SJSA1 (cell line): ENCODE measurements at places on chromosomes 7 and 10. TPM values are rescaled to one million over a fixed set of nuclear protein-coding genes. Genes with fewer than 3 reads are reported as not detected.

- 0 out of 2 replicates have a peak, but pooled peaks cover 5% of the 10 kb centered on the region for H3K4me1 ChIP-seq
- H3K27me3 ChIP-seq: no peaks in the 10 kb centered on the region
- DNase-seq: peak; percentile 14
- H3K36me3 ChIP-seq: no peaks in the 10 kb centered on the region
- no peak overlapping the region for H3K27ac ChIP-seq
Measured at GRCh38 chr10:14023673-14024328, 306.9 kb downstream of the FRMD4A start.

GRCh38 chr7:22219036-22219435 is 137.9 kb downstream of the RAPGEF5 start:
- no peak overlapping the region for H3K27ac ChIP-seq
- no peak overlapping the region for H3K4me3 ChIP-seq
- H3K27me3 ChIP-seq: 0 out of 2 replicates have a peak, but pooled peaks cover 3% of the 10 kb centered on the region
- H3K4me1 ChIP-seq: no peaks in the 10 kb centered on the region

DNA sequence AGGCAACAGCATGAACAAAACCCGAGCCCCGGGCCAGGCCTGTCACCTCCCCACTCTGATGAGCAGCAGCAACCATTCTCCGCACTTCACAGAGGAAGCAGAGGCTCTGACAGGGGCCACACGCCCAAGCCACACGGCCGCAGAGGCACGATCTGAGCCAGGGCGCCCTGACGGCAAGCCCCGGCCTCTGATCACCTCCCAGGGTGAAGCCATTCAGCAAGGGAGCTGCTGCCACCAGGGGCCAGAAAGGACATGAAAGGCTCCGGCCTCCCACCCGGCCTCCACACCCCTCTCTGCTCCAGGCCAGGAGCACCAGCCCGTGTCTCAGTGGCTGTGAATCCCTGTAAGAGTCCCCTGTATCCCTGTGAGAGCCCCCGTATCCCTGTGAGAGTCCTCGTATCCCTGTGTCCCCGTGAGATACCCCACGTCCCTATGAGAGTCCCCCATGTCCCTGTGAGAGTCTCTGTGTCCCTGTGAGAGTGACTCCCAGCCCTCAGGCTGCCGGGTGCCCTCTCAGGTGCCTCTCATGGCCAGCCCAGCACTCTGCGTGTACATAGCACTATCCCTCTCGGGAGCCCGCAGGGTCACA is 187.8 kb downstream of the MAD1L1 start:
- no peaks in the 10 kb centered on the region for H3K4me1 ChIP-seq
- no peaks in the 10 kb centered on the region; the same call in 1 of the 2 replicates for H3K36me3 ChIP-seq
- H3K27ac ChIP-seq: no peak overlapping the region
- no peaks in the 10 kb centered on the region for H3K27me3 ChIP-seq
- no peak overlapping the region for H3K4me3 ChIP-seq
- no peak for DNase-seq

DNA sequence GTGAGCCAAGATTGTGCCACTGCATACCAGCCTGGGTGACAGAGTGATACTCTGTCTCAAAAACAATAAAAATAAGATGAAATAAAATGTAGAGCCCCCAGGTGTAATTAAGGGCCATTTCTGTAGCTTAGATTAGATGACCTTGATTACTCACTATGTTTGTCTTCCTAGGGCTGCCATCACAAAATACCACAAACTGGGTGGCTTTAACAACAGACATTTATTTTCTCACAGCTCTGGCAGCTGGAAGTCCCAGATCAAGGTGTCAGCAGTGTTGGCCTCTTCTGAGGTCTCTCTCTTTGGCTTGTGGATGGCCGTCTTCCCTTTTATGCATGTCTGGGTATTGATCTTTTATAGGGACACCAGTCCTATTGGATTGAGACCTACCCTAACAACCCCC is 6.1 kb downstream of the PTER start:
- H3K27me3 ChIP-seq: no peaks in the 10 kb centered on the region
- no peak for DNase-seq
- H3K4me1 ChIP-seq: peaks cover 2% of the 10 kb centered on the region; the same call in 1 of the 2 replicates
- no peak overlapping the region for H3K4me3 ChIP-seq
- H3K36me3 ChIP-seq: peaks cover 11% of the 10 kb centered on the region
- H3K27ac ChIP-seq: no peak overlapping the region

Gene PTPRN2
- 1.2 and 2.1 TPM in 2 replicates for total RNA-seq

Gene ZNF239
- 1.7 and 2.5 TPM in 2 replicates for total RNA-seq

DNA sequence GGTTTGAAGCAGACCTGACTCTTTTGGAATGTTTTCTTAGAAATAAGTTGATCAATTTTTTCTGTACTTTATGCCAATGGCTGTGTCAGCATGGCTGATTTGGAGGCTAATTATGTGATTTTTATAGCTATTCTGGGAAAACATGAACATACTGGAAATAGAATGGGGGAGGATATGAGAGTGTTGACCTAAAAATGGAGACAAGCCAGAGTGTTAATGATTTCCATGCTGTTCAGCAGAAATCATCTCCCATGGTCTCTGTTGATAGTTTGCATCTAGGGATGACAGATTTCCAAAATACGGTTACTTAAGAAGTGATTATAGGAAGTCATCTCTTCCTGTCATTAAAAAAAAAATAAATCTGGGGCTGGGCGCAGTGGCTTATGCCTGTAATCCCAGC is 32.7 kb upstream of the DMTF1 start:
- DNase-seq: no peak
- no peak overlapping the region for H3K27ac ChIP-seq
- H3K36me3 ChIP-seq: no peaks in the 10 kb centered on the region
- H3K4me1 ChIP-seq: no peaks in the 10 kb centered on the region
- H3K27me3 ChIP-seq: no peaks in the 10 kb centered on the region; the same call in 1 of the 2 replicates
- H3K4me3 ChIP-seq: no peak overlapping the region

Gene CYP26A1
- total RNA-seq: 1.2 and 1.7 TPM in 2 replicates

Gene PRKG1
- 0.41 TPM in 1 of 2 replicates, not detected in the other for total RNA-seq

DNA sequence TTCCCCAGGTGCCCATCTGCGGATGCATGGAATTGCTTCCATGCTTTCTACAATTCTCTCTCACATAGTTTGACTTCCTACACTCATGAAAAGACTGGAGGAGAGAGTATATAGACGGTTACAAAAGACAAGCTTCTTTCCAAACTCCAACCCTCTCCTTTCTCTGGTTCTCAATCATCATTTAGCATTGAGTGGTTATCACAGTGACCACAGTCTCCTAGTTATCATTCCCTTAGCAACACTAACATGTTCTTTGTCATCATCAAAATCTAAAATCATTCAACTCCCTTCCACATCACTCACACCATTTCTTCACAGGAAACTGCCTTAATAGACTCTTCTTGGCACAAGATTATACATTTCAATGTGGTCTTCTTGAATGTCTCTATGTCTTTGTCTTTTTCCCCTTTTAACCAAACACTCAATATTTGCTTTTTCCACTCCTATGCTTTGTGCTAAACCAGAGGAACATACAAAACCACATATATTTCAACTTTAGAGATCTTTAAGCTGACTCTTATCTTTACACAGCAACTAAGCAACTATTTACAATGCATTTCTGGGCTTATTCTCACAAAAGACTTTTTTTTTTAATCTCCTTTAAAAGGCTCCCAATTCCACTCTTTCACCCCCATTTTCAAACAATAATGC is 126.3 kb downstream of the CNOT4 start:
- DNase-seq: no peak
- no peaks in the 10 kb centered on the region for H3K27me3 ChIP-seq
- H3K36me3 ChIP-seq: no peaks in the 10 kb centered on the region
- H3K27ac ChIP-seq: no peak overlapping the region
- H3K4me1 ChIP-seq: peaks cover 6% of the 10 kb centered on the region

Gene C10orf120
- total RNA-seq: not detected in 2 replicates

GRCh38 chr10:105950410-105950809 is 1214.1 kb downstream of the SORCS1 start:
- H3K4me1 ChIP-seq: no peaks in the 10 kb centered on the region
- H3K4me3 ChIP-seq: no peak overlapping the region
- no peaks in the 10 kb centered on the region for H3K36me3 ChIP-seq
- no peak for DNase-seq
- H3K27me3 ChIP-seq: no peaks in the 10 kb centered on the region
- H3K27ac ChIP-seq: no peak overlapping the region

Gene LRRC17
- 8.3 and 10.9 TPM in 2 replicates for total RNA-seq

Gene SHOC2
- 41.6 and 51.5 TPM in 2 replicates for total RNA-seq

- DNase-seq: no peak
- H3K27ac ChIP-seq: no peak overlapping the region
- no peaks in the 10 kb centered on the region for H3K36me3 ChIP-seq
- no peaks in the 10 kb centered on the region for H3K27me3 ChIP-seq
Measured at GRCh38 chr7:152078025-152078424, 52.6 kb downstream of the GALNT11 start.

- no peaks in the 10 kb centered on the region for H3K36me3 ChIP-seq
- H3K27me3 ChIP-seq: no peaks in the 10 kb centered on the region
- H3K4me3 ChIP-seq: no peak overlapping the region
- H3K4me1 ChIP-seq: no peaks in the 10 kb centered on the region
- no peak for DNase-seq
- no peak overlapping the region for H3K27ac ChIP-seq
Measured at GRCh38 chr7:83835424-83835823, 186.5 kb upstream of the SEMA3E start.

DNA sequence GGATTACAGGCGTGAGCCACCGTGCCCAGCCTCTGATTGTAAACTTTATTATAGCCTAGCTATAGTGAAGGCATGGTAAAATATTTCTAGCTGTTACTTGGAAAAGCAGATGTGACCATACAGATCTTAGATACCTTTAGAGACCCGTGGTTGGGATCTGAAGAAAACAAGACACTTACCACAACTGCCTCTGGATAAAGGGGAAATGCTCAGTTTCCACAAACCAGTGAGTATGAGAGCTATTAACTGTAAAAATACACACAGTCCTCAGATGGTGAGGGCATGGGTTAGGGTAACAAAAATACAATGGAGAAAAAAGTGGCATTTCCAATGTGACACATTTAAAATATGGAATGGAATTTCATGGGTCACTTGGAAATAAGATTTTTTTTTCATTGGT is 63.0 kb downstream of the ZNF438 start:
- H3K36me3 ChIP-seq: no peaks in the 10 kb centered on the region
- H3K4me3 ChIP-seq: no peak overlapping the region
- H3K27me3 ChIP-seq: no peaks in the 10 kb centered on the region
- no peaks in the 10 kb centered on the region for H3K4me1 ChIP-seq

- H3K4me1 ChIP-seq: no peaks in the 10 kb centered on the region
- no peaks in the 10 kb centered on the region for H3K27me3 ChIP-seq
- no peak overlapping the region for H3K27ac ChIP-seq
- no peaks in the 10 kb centered on the region for H3K36me3 ChIP-seq
- no peak overlapping the region for H3K4me3 ChIP-seq
Measured at GRCh38 chr10:14761372-14761771, 13.3 kb downstream of the FAM107B start.

GRCh38 chr10:14200698-14201544 is 129.8 kb downstream of the FRMD4A start:
- no peaks in the 10 kb centered on the region for H3K27me3 ChIP-seq
- H3K27ac ChIP-seq: no peak overlapping the region
- no peaks in the 10 kb centered on the region for H3K4me1 ChIP-seq
- no peak for DNase-seq
- H3K36me3 ChIP-seq: no peaks in the 10 kb centered on the region
